ENCODE measurements at places on chromosomes 7 and 10.
A peak's percentile ranks its signal among the peaks of the same experiment; 100 is the strongest.

- no peak for DNase-seq
Measured at GRCh38 chr10:103769176-103769575, 86.2 kb downstream of the SH3PXD2A start.

DNA sequence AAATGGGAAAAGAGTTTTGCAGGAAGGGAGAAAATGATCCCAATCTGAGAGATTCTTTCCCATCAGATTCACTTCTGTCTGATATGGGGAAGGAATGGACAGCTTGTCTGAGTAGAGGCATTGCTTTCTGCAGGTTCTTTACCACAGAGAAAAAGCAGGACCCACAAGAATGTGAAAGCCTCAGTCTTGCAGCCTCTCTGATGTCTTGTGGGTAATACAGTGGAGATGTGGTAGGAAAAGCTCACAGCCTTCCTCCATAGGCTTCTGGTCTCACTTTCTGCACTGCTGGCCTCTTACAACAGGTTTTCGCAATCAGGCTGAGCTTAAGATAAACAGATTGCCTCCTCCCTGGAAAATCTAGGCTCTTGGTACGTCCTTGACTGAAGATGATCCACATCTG, 551 bp downstream of the IFIT1 start:
- DNase-seq, result peak; percentile 67

DNA sequence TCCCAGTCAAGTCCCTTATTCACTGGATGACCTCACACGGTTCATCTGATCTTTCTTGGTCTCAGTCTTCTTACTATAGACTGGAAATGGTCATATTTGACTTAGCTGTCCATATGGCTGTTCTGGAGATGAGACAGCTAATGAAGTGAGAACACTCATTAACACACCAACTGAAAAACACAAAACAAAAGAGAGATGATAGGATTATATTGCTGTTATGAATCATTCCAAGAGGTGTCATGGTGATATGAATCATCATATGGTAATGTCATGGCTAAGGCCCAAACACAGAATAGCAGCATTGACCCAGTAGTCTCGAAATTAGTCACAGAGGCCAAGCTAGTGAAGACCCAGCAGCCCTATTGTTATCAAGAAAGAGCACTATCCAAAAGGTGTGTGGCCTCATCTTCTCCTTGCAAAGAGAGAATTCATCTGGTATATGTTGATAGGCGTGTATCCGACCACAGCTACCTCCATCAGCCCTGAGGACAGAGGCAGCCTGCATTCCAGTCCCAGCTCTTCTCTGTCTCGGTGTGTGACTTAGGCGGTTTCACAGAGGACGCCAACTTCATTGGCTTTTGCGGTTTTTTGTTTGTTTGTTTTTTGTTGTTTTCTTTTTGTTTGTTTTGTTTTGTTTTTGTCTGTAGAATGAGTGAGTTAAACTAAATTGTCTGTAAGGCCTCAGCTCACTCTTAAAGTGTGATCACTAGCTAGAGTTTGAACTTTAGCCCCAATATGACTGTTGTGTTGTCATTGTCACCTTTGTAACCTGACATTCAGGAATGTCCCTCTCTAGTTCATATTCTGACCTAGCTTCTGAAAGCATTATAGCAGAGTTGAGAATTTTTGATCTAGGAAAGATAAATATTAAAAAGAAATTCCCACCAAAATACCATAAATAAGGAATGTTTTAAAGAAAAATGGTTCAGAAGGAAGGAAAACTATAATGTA, 97.4 kb upstream of the PDCD4 start:
- no peak for DNase-seq

- no peak for DNase-seq
Measured at GRCh38 chr10:1654811-1655356, 82.4 kb downstream of the ADARB2 start.

GRCh38 chr7:125396466-125397151, 467.0 kb upstream of the POT1 start:
- DNase-seq, result no peak

DNA sequence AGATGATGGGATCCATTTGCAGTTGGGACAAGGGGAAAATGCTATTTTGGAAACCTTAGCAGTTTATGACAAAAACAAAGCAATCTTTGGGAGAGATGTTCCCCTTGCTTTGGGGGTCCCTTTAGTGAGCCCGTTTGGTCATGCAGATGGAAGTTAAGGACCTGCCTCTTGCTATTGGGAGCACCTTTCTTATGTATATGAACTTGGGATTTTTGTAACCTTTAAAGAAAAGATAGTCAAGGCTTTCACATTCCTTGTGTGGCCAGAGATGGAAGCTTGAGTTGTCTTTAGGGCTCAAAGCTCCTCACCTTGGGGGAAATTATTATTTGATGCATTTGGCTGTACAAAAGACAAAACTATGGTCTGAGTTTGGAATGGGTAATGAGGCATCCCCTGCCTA, 179.0 kb upstream of the PLPP4 start:
- no peak for DNase-seq

- DNase-seq, result peak; percentile 95
Measured at GRCh38 chr7:100088621-100089457, at the start of gene COPS6. COPS6 (plus strand) TSS chr7:100088969; CDS start chr7:100088991, 22 bp downstream.

DNA sequence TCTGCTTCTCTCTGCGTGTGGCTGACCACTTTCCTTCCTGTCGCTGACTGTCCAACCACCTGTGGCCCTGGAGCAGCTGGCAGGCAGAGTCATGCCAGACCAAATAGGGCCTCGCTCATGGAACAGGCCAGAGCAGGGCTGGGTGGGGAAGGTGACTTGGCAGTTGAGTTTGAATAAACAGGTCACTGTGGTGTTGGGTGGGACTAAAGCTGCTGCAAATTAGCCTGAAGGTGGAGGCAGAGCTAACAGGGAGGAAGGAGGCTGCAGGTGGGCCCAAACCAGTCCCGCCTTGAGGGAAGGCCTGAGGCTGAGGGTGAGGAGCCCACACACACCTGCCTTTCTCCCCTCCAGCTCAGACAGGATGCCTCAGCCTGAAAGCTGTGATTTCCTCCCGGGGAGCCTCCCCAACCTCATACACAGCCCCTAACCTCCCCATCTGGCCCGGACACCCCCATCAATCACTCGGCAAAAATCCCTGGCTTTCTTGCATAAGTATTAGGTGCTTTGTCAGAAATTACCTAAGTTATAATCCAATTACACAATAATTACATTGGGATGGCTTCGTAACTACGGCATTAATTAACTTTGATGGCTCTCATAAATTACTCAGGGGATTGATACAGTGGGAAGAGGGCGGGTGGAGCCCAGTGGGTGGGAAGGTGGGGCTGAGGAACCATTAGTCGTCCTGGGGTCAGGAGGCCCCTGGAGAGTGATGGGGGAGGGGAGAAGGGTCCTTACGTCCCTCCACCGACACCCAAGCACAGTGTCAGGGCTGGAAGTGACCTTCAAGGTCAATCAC, 97.7 kb upstream of the PCBD1 start:
- DNase-seq, result peak; percentile 78

- DNase-seq, result no peak
Measured at GRCh38 chr7:142932386-142933091, 1.0 kb downstream of the TRPV5 start.

- DNase-seq, result no peak
Measured at GRCh38 chr7:24882989-24883621, 96.9 kb downstream of the OSBPL3 start.

DNA sequence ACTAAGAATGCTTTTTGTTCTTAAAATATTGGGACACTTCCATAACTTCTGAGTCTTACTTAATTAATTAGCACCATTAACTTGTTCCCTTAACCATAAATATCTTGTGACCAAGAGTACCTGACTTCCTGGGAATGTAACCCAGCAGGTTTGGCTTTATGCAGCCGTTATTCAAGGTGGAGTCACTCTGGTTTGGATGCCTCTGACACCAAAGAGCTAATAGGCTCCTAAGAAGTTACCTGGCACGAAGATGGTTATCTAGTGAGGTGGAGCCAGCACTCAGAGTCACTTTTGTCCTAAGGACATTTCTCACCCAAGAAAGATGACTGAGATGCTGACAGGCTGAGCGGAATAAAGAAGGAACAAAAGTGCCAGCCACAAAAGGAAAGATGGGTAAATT, 172.3 kb downstream of the C1GALT1 start:
- peak; percentile 59 for DNase-seq

- DNase-seq, result no peak
Measured at GRCh38 chr10:12730809-12731519, 270.5 kb downstream of the CCDC3 start.

GRCh38 chr7:92763636-92764423, 72.5 kb downstream of the CDK6 start:
- DNase-seq, result peak; percentile 58

GRCh38 chr10:125626671-125627070, 56.3 kb downstream of the TEX36 start:
- DNase-seq, result no peak

DNA sequence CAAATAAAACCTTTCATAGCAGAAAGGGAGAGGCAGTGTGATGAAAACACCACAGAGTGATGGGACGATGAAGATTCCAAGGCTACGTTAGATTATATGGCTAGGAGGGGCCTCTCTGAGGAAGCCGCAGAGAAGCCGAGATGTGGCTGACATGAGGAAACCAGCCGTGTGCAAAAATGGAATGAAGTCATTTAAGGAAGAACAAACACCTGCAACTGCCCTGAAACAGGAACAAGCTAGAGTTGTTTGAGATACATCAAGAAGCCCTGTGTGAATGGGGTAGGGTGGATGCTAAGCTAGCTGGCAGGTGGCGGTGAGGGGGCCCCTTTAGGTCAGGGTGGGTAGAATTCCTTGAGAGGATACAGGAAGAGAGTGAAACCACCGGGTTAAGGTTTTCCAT, 129.5 kb downstream of the KLF6 start:
- peak; percentile 54 for DNase-seq

DNA sequence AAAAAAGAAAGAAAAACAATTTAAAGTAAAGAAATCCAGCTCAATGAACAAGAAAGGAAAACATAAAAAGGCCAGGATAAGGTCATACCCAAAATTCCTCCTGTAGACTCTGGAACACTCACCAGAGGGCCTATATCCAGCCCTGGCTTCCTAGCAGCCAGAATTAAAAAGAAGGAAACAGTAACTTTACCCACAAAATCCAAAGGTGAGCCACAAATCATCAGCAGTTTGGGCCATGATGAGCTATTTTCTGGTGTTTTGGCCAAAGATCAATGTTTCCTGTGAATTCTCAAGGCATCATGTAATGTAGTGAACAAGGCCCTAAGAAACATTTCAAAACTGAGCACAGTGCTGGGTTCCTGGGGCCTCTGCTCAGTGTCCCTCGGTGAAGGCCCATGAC, 87.8 kb downstream of the LARP4B start:
- no peak for DNase-seq

- DNase-seq, result no peak
Measured at GRCh38 chr7:81767926-81768325, 1.9 kb downstream of the HGF start.

- DNase-seq, result no peak
Measured at GRCh38 chr7:14419531-14419930, 430.1 kb upstream of the ETV1 start.

- no peak for DNase-seq
Measured at GRCh38 chr7:55165176-55165861, 146.5 kb downstream of the EGFR start.

DNA sequence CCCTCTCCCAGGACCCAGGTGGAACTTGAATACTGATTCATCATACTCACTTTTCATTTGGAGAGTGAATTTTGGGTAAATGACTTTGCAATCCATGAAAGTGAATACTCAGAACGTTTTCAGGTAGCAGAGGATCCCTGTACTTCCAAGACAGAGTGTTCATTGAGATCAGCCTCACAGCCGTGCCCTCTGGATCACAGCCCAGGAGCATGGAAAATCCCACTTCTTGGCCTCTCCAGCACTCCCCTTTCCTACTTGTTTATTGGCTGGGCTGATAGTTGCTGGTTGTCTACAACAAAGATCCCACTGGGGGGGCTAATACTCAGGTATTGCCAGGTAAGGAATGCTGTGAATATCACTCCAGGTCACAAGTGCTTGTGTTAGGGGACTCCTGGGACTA, 5.9 kb downstream of the GCK start:
- DNase-seq, result no peak

DNA sequence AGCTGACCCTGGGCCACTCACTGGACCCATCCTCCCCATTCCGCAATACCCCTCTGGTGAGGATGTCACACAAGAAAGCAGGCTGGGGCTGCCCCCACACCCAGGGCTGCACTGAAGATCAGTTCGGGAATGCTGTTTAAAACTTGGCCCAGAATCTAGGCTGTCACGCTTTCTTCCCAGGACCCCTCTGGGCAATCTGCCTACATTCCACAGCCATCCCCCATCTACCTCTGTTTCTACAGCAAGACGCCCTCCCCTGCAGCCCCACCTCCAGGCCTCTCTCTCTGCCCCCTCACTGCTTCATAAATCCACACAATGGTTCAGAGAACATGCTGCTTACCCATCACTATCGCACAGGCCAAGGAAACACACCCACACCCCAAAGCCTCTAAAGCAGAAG, 36.1 kb downstream of the XPNPEP1 start:
- DNase-seq, result no peak

DNA sequence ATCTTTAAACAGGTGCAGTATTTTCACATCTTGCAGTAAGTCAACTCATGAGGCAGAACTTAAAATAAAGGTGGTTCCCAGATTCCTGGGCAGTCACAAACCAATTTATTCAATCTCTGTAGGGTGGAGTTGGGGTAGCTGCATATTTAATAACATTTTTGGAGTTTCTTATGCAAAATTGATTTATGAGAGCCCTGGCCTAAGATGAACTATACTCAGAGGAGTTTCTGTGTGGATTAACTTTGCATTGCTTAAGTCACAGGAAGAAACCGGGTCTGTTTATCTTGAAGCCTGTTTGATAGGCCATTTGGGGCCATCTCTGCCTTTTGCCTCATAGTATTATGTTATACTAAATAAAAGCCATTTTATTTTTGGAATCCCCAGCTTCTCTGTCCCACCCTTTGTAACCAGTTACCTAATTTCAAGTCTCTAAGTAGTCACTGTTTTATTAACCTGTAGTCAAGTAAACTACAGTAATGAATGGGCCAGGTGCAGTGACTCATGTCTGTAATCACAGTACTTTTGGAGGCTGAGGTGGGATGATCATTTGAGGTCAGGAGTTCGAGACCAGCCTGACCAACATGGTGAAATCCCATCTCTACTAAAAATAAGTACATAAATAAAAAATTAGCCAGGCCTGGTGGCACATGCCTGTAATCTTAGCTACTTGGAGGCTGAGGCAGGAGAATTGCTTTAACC, 104.4 kb upstream of the FAM3C start:
- no peak for DNase-seq

GRCh38 chr10:97684866-97685394, 2.1 kb downstream of the AVPI1 start:
- no peak for DNase-seq

- DNase-seq, result peak; percentile 67
Measured at GRCh38 chr7:963236-964078, 9.0 kb upstream of the ADAP1 start.

- DNase-seq, result no peak
Measured at GRCh38 chr7:157383868-157384267, 47.1 kb downstream of the DNAJB6 start.

GRCh38 chr10:119383174-119383856, 159.2 kb downstream of the RGS10 start:
- no peak for DNase-seq

DNA sequence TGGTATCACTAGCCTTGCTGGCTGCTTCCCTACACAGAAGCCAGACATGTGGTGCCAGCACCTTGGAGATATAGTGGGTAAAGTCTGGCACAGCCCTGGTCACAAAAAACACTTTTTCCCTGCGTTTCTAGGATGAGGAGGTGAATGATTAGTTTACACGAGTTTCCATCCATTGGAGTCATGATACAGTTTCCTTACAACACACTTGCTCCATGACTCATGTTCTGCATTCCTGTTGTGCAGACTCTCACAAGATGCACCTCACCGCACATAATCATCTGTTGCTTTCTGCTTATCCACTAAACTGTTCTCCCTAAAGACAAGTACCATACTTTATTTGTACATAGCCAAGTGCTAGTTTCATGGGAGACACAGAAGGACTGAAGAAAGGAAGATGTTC, 747.1 kb upstream of the GALNT17 start:
- DNase-seq, result no peak
